ENCODE measurements at places on chromosomes 5 and 9. TPM values are rescaled to one million over a fixed set of nuclear protein-coding genes. Genes with fewer than 3 reads are reported as not detected.
A peak's percentile ranks its signal among the peaks of the same experiment; 100 is the strongest.

The ZNF618 gene
- polyA plus RNA-seq, result 9.4 TPM

The PCSK1 gene
- not detected for polyA plus RNA-seq

- DNase-seq, result peak; percentile 39
These were observed 138.4 kb downstream of the MAPKAP1 start for GRCh38 chr9:125568621-125569020.

GRCh38 chr5:128766406-128766805 lies 198.9 kb upstream of the SLC27A6 start:
- DNase-seq, result no peak

DNA sequence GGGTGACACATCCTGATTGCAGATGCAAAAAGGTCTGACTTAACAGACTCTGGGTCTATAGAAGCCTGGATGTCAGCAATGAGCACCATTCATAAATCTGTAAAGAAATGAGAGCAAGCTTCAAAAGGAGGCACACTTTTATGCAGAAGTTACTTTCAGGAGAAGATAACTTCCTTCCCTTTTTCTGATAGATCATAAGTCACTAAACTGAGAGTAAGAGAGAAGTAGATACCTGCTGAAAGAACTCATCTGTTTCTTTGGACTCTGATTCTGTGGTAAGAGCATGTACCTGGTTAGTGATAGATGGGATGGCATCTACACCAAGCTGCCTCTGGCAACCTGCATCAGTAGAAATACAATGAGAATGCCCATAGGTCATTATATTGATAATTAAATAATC lies 525.6 kb downstream of the CETN3 start:
- DNase-seq, result no peak

The OTULINL gene
- 0.09 TPM for polyA plus RNA-seq

The PCDHGA11 gene
- 7.5 TPM for polyA plus RNA-seq

- DNase-seq, result no peak
These were observed 9.3 kb downstream of the PBX3 start for GRCh38 chr9:125756518-125756917.

- DNase-seq, result peak; percentile 75
These were observed 118.0 kb upstream of the OTULINL start for GRCh38 chr5:14463629-14464028.

- no peak for DNase-seq
These were observed 143.4 kb upstream of the APC start for GRCh38 chr5:112594095-112594850.

DNA sequence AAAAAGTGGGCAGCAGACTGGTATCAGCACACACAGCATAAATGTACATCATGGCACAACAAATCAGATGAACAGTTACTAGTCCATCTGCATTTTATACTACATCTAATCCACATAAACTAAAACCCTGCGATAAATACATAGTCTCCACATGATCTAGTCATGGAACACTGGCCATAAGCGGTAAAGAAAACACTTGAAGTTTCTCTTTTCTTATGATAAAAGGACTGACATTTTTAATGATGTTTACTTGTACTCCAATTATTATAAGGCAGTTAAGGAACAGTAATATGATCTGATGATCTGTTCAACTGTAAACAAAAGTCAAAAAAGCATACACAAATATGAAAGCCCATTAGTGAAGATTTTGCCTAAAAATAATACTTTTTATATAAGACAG lies 112.5 kb downstream of the MPDZ start:
- DNase-seq, result no peak

GRCh38 chr5:80502800-80503199 lies 14.9 kb downstream of the FAM151B start:
- no peak for DNase-seq

- DNase-seq, result no peak
These were observed 807.9 kb upstream of the NUDT12 start for GRCh38 chr5:104370523-104370922.

The CTSV gene
- polyA plus RNA-seq, result 0.53 TPM

- peak; percentile 33 for DNase-seq
These were observed 79.6 kb downstream of the C7 start for GRCh38 chr5:40988746-40989510.

- DNase-seq, result no peak
These were observed 113.4 kb upstream of the CACNA1B start for GRCh38 chr9:137764171-137764671.

DNA sequence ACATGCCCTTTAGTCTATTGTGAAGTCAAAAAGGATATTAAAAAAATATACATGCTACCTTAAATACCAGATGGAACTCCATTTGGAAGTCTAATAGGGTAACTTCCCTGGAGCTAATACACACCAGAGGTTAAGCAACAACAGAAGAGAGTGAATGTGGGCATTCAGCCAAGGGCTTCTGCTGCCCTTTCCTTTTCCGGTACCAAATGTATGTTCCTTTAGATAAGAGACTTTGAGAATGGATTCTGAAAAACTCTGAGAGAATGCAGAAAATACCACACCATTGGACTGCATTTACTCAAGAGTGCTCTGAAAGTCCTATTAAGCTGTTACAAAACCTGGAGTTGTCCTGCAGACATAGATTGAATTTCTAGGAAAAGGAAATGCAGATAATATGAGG lies 23.8 kb upstream of the TRPM3 start:
- DNase-seq, result no peak

The MTRR gene
- 33.5 TPM for polyA plus RNA-seq

DNA sequence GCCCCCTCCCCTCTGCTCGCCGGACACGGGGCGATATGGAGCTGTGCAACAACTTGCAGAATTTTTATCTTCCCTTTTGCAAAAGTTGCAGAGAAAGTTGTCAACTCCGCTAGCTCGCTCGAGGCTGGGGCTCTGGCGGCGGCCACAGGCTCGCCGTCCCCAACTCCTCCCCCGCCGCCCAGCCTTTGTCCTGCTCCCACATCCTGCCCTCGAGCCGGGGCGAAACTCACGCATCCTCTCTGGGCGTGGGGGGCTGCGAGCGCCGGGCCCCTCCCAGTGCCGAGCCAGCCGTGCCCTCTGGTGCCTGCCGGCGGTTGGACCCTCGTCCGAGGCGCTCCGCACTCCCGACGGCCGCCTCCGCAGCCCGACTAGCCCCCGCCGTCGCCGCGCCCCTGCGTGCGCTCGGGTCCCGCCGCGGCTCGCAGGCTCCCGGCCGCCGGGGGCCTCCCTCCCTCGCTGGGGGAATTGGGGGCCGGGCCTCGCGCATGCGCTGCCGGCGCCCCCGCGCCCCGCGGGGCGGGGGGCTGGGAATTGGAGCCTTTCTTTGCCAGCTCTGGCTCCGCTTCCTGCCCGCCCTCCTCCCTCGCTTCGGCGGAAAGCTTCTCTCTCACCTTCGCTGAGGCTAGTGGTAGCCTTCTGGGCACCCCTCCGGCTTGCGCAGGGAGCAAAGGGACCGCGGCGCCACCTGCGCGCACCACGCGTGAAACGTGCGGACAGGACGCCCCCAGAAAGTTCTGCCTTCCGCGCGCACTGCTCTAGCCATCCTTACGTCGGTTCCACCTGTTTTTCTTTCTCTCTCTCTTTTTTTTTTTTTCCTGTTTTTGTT lies at the start of gene CCNJL:
Gene CCNJL, minus strand, starts transcription at position 431 of the 826 bp plus-strand sequence. CDS start 641 bp downstream, outside the sequence.
- peak; percentile 44 for DNase-seq

The ITK gene
- not detected for polyA plus RNA-seq

The PCDHA1 gene
- 0.05 TPM for polyA plus RNA-seq

The SPATA31C1 gene
- not detected for polyA plus RNA-seq

The GPR151 gene
- not detected for polyA plus RNA-seq

DNA sequence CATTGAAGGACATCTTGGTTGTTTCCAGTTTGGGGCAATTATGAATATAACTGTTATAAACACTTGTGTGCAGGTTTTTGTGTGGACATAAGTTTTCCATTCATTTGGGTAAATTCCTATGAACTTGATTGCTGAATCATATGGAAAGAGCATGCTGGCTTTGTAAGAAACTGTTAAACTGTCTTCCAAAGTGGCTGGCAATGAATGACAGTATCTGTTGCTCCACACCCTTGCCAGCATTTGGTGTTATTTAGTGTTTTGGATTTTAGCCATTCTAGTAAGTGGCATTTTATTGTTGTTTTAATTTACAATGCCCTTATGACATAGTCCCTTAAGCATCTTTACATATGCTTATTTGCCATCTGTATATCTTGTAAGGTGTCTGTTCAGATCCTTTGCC lies 29.8 kb upstream of the UGT3A2 start:
- no peak for DNase-seq

DNA sequence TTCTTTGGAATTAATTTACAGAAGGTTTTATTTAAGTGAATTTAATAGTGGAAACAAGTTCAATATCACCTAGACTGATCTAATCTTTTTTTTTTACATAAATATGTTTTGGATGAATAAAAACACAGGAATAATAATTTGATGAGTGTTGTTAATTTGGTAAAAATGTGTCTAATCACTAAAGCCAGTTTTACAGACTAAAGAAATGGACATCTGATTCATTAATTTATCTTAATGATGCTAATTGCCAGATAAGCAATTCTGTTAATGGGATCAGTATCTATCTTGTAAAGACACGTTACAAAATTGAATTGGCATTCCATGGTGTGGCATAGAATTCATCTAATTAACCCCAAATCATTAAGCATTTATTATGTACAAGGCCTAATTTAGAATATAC lies 743.3 kb upstream of the CDH6 start:
- DNase-seq, result no peak

GRCh38 chr9:97895211-97895610 lies 27.1 kb downstream of the TRMO start:
- no peak for DNase-seq

GRCh38 chr9:33107762-33108161 lies 31.3 kb upstream of the SMU1 start:
- DNase-seq, result no peak

The FYB1 gene
- polyA plus RNA-seq, result not detected

The FAM81B gene
- polyA plus RNA-seq, result not detected

Data from IMR-90 (cell line).